Testis (tissue), 5 donors: ENCODE measurements at places on chromosomes 11 and 22. TPM values are rescaled to one million over a fixed set of nuclear protein-coding genes. Genes with fewer than 3 reads are reported as not detected.
A peak's percentile ranks its signal among the peaks of the same experiment; 100 is the strongest.

- no peaks in the 10 kb centered on the region for H3K4me1 ChIP-seq
- no peak for DNase-seq
- H3K36me3 ChIP-seq, result no peaks in the 10 kb centered on the region
- H3K27me3 ChIP-seq, result no peaks in the 10 kb centered on the region
- no peak overlapping the region for H3K4me3 ChIP-seq
Measured at GRCh38 chr11:119644502-119644901, 84.5 kb downstream of the NECTIN1 start.

DNA sequence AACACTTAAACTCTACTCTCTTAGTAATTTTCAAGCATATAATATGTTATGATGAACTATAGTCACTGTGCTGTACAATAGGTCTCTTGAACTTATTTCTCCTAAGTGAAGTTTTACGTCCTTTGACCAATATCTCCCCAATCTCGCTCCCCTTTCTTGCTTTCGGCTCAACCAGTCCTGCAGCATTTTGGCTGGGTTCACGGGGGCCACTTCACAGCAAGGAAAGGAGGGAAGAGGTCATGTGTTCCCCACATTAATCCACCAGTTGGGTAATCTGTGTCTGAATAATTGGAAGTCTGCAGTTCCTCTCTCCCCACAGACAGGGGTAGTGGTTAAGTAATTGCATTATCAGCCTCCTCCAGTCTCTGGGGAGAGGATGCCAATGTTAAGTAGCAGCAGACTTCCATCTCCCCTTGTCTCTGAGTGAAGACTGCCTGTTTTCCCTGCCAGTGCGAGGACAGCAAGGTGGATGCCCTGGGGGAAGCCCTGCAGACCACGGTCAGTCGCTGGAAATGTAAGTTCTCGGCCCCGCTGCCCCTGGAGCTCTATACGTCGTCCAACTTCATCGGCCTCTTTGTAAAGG lies 59.2 kb upstream of the CRTAM start:
- H3K27me3 ChIP-seq, result no peaks in the 10 kb centered on the region
- H3K36me3 ChIP-seq, result no peaks in the 10 kb centered on the region
- H3K4me1 ChIP-seq, result peaks cover 12% of the 10 kb centered on the region

The OR1S1 gene
- not detected for total RNA-seq

GRCh38 chr22:47291565-47292495 lies 529.4 kb downstream of the TBC1D22A start:
- H3K27me3 ChIP-seq, result no peaks in the 10 kb centered on the region
- H3K27ac ChIP-seq, result peak overlapping the region; percentile 52

The POU2AF2 gene
- total RNA-seq, result 2.5 TPM

DNA sequence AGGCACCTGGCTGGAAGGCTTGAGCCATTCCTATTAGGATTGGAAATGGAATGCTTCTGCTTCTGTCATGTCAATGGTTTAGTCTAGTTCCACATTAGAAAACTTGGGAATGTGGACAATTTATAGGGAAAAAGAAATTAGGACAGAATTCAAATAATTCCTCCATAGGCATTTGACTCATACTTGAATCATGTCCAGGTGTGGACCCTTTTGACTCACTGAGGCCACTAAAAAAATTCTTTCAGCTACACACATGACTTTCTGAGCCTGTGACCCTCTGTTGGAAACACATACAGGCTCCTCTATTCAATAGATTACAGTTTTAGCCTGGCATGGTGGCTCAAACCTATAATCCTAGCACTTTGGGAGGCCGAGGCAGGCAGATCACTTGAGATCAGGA lies 100.5 kb downstream of the RASSF10 start:
- no peaks in the 10 kb centered on the region for H3K36me3 ChIP-seq
- DNase-seq, result no peak
- no peak overlapping the region for H3K4me3 ChIP-seq
- H3K27ac ChIP-seq, result no peak overlapping the region
- H3K4me1 ChIP-seq, result no peaks in the 10 kb centered on the region
- H3K27me3 ChIP-seq, result no peaks in the 10 kb centered on the region

GRCh38 chr22:35491908-35492380 lies 48.7 kb upstream of the RASD2 start:
- H3K27ac ChIP-seq, result no peak overlapping the region
- no peaks in the 10 kb centered on the region for H3K27me3 ChIP-seq
- no peaks in the 10 kb centered on the region for H3K36me3 ChIP-seq
- H3K4me3 ChIP-seq, result no peak overlapping the region
- H3K4me1 ChIP-seq, result no peaks in the 10 kb centered on the region

The SLC22A25 gene
- total RNA-seq, result not detected

GRCh38 chr22:24441406-24442351 lies 14.3 kb downstream of the ADORA2A start:
- H3K4me3 ChIP-seq, result no peak overlapping the region
- DNase-seq, result no peak
- no peak overlapping the region for H3K27ac ChIP-seq
- no peaks in the 10 kb centered on the region for H3K27me3 ChIP-seq
- peaks cover 11% of the 10 kb centered on the region for H3K4me1 ChIP-seq
- H3K36me3 ChIP-seq, result no peaks in the 10 kb centered on the region

DNA sequence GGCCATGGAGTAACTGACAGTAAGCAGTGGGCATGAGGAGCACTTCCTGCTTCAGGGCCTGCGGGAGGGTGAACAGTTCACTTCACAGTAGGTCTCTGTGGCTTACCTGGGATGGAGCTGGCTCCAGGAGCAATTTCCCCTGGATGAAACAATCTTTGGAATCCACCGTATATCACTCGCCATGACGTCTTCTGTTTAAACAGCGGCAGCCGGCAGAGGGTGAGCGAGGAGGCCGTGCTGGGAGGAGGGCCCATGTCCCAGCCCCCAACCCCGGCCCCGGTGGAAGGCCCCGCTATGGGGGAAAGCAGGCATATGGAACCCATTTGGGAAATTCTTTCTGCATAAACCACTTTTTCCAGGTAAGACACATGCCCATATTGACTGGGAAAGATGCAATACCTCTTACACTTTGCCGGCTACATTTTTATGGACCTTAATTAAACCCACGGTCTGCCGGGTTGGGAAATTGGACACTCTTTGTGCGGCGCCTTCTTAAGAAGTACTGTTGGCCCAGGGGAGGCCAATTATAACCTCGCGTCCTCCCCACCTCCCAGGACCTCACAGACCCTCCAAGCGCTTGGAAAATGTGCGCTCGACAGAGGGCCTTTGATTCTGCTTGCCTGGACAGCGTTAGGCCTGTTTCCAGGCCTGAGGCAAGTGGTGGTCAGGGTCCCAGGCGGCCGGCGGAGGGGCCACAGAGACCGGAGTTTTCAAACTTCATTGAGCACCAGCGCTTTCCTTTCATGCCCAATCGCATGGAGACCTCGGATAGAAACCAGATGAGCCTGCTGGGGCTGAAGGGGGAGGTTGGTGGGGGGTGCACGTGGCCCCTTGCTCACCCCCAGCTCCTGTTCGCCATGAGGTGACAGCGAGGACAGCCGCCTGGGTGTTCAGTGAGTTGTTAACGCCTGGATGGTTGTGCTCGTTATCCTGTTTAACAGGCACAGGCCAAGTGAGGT lies 40.4 kb downstream of the SMIM38 start:
- H3K27me3 ChIP-seq, result no peaks in the 10 kb centered on the region
- no peak overlapping the region for H3K27ac ChIP-seq
- no peaks in the 10 kb centered on the region for H3K36me3 ChIP-seq
- DNase-seq, result no peak
- H3K4me3 ChIP-seq, result no peak overlapping the region

- no peak overlapping the region for H3K27ac ChIP-seq
- H3K4me3 ChIP-seq, result no peak overlapping the region
- H3K4me1 ChIP-seq, result no peaks in the 10 kb centered on the region
- H3K36me3 ChIP-seq, result no peaks in the 10 kb centered on the region
- H3K27me3 ChIP-seq, result no peaks in the 10 kb centered on the region
Measured at GRCh38 chr22:22946131-22946530, 58.5 kb downstream of the IGLL5 start.

GRCh38 chr11:77374108-77374507 lies 72.6 kb upstream of the GDPD4 start:
- H3K4me3 ChIP-seq, result no peak overlapping the region
- H3K36me3 ChIP-seq, result no peaks in the 10 kb centered on the region
- H3K27ac ChIP-seq, result no peak overlapping the region
- no peaks in the 10 kb centered on the region for H3K27me3 ChIP-seq

DNA sequence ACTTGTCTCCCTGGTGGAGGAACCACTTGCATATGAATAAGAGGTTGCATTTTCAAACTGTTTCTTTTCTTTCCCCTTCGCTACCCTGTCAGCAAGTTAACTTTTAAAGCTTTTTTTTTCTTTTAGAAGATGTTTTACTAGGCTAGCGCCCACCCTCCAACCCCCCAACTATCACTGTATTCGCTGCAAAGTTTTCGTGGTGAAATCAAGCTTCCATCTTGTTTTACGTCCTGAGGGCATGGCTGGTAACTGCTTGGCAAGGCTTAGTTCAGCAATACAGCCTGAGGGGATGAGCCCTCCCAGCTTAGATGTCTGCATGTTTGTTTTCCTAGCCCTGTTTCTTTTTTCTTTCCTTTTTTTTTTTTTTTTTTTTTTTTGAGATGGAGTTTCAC lies 1359.3 kb downstream of the LRRC4C start:
- no peaks in the 10 kb centered on the region for H3K27me3 ChIP-seq
- DNase-seq, result no peak
- H3K4me1 ChIP-seq, result no peaks in the 10 kb centered on the region
- peak overlapping the region; percentile 29 for H3K4me3 ChIP-seq
- H3K27ac ChIP-seq, result no peak overlapping the region

DNA sequence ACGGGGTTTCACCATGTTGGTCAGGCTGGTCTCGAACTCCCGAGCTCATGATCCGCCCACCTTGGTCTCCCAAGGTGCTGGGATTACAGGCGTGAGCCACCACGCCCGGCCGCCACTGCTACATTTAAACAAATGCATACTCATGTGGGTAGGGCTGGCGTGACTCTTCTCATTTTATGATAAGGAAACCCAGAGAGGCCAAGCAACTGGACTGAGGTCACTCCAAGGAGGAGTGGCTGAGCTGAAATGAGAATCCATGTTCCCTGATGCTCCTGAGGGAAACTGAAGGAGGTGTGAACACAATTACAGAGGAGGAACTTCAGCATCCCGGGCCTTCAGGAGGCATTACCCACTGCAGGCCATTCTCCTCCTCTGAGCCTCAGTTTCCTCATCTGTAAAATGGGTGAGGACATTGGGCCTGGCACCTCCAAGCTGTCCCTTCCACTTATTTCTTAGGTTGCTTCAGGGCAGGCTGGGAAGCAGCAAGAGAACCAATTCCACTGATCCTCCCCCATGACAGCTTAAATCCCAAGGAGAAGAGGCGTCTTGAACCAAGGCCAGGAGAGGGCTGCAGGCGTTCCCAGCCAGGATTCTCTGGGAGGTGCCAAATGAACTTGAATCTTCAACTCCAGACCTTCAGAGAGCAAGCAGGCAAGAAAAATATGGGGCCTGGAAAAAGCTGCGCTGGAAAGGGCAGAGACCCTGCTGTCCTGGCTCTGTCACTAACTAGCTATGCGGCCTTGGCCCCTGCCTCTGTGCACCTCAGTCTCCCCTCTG lies 2.9 kb downstream of the TST start:
- peak; percentile 30 for DNase-seq
- no peak overlapping the region for H3K27ac ChIP-seq
- H3K4me3 ChIP-seq, result no peak overlapping the region
- no peaks in the 10 kb centered on the region for H3K27me3 ChIP-seq
- no peaks in the 10 kb centered on the region for H3K36me3 ChIP-seq
